ENCODE measurements at places on chromosomes 11 and 22.

DNA sequence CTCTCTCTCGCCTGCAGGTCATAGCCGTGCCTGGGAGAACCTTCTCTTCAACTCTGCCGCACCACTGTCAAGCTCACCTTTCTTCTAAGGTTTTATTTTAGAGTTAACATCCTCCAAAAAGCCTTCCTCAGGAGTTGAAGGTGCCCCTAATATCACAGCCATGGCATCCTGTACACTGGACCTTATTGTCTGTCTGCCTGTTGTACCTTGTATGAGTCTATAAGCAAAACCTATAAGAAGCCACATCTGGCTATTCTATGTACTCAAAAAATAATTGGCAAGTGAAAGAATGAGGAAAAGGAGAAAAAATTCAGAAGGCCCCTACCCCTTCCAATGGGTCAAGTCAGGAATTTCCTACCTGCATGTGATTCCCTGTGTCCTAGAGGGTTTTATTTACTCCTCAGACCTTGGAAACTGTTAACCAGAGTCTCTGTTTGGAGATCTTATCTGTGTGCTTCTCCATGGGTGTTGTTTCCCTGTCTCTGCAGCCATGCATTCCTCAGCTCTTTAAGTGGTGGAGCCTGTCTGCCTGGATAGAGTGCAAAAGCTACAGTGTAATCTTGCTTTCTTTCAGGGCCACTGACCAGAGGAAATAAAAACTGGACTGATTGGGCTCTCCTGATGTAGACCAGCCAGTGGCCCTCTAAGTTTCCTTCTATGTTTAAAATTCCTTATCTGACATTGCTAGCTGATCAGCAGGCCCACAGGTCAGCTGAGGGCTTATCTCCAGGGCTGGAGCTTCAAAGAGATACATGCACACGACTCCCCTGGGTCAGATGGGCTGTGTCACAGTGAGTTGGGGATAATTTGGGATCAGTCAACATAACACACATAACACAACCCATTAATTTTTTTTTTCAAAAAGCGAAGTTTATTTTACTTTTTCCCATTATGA is 37.6 kb upstream of the TMEM135 start:
- no peak for DNase-seq

GRCh38 chr22:41260871-41261270 is 20.1 kb upstream of the CHADL start:
- DNase-seq = no peak

- no peak for DNase-seq
Measured at GRCh38 chr11:108754901-108755625, 90.2 kb downstream of the DDX10 start.

- peak; percentile 64 for DNase-seq
Measured at GRCh38 chr11:62439785-62440602, 21.2 kb downstream of the SCGB1A1 start.

GRCh38 chr11:103618528-103618927 is 417.9 kb upstream of the DDI1 start:
- DNase-seq = no peak

- no peak for DNase-seq
Measured at GRCh38 chr11:64503186-64503753, 87.8 kb upstream of the SLC22A12 start.

DNA sequence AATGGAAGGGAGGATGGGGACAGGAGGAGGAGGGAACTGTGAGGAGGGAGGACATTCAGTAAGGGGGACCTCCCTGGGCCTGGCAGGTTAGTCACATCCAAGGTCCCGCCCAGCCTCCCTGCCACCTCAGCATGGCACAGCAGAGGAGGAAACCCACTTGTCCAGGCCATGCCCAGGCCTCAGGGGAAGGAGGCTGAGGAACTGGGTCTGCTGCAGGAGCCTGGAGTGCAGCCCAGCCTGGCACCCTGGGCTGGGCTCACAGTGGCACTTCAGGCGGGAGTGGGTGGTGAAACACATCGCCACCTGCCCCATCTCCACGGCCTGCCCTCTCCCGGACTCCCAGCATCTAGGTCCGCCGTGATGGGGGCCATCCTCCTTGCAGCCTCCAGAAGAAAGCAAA is 17.2 kb upstream of the KLHL35 start:
- no peak for DNase-seq

- DNase-seq = no peak
Measured at GRCh38 chr22:30227438-30228228, 18.9 kb downstream of the LIF start.

DNA sequence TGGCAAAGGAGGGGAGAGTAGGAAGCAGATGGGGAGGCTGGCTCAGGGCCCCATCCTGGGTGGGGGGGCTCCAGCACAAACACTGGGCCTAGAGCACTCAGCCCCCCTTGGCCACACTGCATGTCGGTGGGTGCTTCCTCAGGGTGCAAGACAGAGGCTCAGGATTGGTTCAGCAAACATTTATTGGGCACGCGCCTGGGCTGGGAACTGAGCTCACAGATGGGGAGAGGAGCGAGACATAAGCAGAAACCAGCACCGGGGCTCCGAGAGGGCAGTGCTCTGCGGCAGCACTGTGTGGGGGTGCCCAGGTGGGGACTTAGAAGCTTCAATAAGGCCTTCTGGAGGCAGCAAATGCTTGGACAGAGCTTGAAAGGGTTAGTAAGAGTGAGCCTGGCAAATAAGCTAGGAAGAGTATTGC is 12.1 kb upstream of the EHD1 start:
- no peak for DNase-seq

- DNase-seq = no peak
Measured at GRCh38 chr11:70549796-70550195, 151.5 kb downstream of the CTTN start.

- DNase-seq = peak; percentile 96
Measured at GRCh38 chr11:123083623-123084029, 21.7 kb upstream of the HSPA8 start.

GRCh38 chr11:113255096-113255495 is 59.3 kb upstream of the TTC12 start:
- DNase-seq = no peak

- peak; percentile 52 for DNase-seq
Measured at GRCh38 chr11:19660076-19660475, 52.6 kb upstream of the NAV2 start.

- no peak for DNase-seq
Measured at GRCh38 chr11:72405009-72405408, 29.3 kb downstream of the CLPB start.

GRCh38 chr11:95121698-95122097 is 32.1 kb downstream of the ENDOD1 start:
- no peak for DNase-seq

DNA sequence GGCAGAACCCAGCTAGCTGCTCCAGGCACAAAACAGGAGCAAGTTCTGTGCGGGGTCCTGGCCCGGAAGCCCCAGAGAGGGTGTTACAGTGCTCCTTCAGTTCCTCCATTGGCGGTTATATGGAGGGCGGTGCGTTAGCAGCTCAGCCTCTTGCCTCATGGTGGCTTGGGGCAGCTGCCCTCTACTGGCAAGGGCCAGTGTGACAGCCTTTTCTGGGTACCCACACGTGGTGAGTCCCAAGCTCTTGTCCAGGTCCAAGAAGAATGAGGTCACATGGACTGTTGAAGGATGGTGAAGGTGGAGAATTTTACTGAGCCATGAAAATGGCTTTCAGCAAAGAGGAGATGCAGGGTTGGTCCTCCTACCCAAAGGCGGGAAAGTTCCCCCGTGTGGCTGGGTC is 100.5 kb downstream of the WT1 start:
- peak; percentile 4 for DNase-seq

GRCh38 chr11:87320123-87320522 is 282.4 kb downstream of the TMEM135 start:
- no peak for DNase-seq

- DNase-seq = no peak
Measured at GRCh38 chr11:40170078-40170477, 1289.4 kb downstream of the LRRC4C start.

DNA sequence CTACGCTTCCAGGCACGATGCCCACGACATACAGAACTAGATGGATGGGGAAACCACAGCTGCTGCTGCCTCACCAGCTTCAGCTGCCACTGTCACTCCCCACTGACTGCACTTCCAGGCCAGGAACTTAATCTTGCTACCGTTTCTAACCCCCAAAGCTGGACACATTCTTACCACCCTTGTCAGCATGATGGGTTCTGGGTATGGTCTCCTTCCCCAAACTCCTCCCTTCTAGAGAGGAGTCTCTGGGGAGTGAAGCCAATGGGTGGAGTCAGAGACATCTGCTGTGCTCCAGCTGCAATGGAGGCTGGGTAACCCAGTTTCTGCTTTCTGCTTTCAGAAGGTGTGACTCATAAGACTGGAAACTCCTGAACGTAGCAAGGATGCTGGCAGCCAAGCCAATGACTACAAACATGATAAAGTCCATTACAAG is 87.0 kb upstream of the THY1 start:
- peak; percentile 90 for DNase-seq

DNA sequence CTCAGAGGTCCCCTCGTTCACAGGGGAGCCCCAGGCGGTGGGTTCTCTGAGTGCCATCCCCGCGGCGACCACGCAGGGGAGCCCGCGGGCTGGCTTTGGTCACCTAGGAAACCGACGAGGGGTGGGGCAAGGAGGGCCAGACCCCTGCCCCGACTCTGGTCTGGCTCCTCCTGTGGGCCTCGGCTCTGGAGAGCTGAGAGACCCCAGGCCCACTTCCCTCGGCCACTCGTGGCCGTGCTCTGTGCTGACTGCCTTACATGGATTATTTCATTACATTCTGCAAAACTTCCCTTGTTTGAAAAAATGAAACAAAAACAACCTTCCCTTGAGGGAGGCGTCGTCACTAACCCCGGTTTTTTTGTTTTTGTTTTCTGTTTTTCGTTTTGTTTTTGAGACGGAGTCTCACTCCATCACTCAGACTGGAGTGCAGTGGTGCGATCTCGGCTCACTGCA is 15.1 kb upstream of the CYTH4 start:
- DNase-seq = peak; percentile 34

DNA sequence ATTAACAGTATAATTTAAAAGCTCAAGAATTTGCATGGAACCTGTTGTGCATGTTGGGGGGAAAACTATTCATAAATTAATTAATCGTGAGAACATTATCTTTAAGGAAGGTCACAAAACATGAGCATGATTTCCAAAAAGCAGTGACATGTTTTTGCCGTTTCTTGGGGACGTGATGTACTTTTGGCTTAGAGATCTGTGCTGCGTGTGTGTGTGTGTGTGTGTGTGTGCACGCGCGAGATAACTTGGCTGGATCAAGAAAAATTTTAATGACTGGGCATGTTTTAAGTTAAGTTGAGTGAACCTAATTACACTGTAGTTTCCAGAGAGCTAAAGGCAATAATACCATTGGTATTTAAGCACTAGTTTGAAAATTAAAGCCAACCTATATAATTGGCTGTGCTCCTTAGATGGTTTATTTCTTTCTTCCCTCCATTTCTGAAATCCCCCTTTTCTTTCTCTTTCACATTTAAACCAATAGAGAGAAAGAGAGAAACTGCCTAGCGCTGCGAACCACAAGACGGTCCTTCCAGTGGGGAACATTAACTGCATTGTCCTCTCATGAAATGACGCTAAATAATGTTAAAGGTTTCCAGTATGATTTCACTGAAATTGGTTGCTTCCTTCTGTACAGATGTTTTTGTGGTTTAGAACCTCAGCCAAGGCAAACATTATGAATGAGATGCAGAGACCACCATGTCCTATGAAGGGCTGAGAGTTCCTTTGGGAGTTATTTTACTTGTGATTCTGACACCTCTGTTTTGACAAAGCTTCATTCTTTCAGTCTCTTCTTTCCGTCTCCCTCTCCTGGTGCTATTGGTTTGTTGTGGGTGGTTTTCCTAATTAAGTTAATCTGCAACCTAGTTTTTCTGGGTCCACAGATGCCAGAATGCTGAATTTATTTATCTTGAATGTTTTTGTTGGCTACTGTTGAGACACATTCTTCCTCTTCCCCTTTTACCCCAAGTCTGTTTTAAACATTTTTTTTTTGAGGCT is 51.7 kb downstream of the ZBTB16 start:
- DNase-seq = no peak

DNA sequence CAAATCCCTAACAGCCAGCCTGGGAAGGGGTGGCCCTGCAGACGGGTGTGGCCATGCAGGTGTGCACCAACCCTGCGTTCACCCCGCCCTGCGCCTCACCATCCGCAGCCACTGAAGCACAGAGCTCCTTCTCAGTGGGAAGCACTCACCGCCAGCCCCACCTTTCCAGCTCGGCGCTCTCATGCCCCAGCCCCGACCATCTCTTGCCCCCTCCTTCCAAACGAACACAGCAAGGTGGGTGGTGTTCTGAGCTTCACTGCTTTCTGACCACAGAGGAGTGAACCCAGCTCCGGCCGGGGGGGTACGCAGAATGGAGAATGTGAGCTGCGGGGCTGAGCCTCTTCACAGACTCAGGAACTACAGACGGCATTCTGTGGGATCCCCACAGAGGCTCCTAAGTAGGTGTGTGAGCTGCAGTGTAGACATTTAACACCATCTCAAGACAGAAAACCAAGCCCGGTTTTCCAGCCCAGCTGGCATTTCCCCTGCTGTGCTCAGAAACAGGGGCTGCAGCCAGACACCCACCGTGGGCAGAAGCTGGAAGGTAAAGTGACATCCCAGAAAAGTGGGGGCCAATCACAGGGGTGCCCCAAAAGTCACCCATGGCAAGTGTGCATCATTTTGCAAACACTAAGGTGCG is 88.4 kb upstream of the RTL6 start:
- no peak for DNase-seq

- no peak for DNase-seq
Measured at GRCh38 chr11:128688031-128688713, 5.7 kb upstream of the FLI1 start.

DNA sequence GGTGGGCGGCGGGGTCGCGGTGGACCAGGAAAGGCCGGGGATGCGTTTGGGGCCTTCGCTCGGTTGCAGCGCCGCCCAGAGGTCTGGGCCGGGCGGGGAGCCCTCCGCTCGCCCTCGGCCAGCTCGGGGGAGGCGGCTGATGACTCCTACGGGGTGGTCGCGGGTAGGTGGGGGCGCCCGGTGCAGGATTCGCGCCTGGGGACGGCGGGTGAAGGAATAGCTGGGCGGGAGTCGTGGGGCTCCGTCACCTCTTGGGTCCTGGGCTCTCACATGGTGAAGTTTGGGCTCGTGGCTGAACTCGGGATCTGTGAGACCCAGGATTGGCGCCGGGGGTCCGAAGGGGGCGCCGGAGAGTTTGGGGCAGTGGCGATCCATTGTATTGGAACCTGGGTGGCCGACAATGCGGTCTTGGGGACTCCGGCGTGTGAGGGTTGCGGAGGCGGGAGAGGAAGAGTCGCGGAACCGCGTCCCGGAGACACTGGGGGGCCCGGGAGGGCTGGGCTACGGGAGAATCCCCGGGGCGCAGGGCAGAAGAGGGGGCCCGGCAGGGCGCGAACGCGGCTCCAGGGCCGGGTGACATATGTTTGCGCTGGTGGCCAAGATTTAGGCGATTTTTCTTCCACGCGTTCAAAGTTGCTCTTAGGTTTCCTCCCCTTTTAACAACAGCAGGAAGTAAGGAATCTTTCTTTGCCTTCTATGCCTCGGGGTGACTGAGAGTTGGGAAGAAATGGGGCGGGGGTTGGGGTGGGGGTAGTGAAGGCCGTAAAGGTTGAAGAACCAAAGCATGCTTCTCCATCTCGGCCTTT is 935 bp downstream of the QSER1 start:
- peak; percentile 43 for DNase-seq

GRCh38 chr22:47627556-47628253 is 865.3 kb downstream of the TBC1D22A start:
- peak; percentile 49 for DNase-seq

All from MG63 (cell line).